ENCODE measurements at places on chromosomes 1 and 21.

DNA sequence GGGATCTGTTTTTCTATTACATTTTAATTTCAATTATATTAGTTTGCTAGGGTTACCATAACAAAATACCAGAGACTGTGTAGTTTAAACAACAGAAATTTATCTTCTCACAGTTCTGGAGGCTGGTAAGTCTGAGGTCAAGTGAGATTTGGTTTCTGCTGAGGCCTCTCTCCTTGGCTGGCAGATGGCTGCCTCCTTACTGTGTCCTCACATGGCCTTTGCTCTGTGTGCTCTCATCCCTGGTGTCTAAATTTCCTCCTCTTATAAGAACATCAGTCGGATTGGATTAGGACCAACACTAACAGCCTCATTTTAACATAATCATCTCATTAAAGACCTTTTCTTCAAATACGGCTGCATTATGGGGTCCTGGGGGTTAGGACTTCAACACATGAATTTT, 195.2 kb upstream of the CHODL start:
- no peak for DNase-seq

DNA sequence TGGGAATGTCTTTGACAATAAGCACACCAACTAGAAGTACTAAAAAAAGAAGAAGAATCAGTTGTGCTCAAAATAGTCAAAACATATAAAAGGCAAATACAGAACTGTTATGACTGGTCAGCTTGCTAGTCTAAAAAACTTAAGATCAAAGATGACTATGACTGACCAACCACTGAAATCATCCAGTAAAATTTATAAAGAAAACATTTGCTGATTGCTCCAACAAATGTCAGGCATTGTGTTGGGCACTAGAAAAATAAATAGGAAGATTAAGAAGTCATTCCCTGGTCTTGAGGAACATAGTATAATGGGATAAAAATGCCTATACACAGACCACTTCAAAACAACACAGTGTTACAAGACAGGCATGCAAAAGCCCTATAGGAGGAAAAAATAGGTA, 9.3 kb upstream of the ANGPTL3 start:
- no peak for DNase-seq

DNA sequence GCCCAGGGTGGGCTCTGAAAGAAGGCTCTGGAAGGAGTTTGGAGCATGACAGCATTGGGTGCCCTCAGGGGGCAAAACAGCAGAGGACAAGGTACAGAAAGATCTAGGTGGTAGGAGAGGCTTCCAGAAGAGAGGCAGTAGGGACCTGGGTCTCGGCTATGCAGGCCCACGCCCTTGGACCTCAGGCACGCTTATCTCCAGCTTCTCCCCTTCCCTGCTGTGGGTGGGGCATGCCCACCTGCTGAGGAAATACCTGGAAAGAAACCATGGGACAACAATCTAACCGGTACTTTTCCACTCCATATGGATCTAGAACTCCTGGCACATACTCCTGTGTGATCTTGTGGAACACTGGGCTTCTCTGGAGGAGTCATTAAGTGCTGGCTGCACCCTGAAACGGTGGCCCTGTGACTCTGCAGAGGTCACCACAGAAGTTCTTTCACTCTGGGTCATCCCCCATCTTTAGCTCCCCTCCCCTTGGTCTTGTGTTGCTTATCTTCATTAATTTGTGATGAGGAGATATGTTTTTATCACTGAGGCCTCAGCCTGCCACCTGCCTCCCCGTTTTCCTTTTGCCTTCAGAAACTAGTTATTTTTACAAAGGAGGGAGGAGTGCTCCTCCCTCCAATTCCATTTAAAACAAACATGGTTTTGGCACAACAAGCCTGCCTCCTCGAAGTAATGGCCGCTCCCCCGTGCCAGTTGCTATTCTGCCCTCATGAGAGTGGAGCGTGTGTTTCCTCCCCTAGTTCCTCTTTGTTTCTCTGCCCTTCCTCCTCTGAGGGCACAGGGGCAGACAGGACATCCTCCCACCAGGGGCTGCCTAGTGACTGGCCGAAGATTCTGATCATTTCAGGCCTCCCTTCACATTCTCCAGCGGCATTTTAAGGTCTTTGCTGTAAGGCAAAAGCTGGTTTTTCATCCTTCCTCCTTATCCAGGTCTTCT, 78.0 kb upstream of the ATP5PO start:
- DNase-seq: no peak

DNA sequence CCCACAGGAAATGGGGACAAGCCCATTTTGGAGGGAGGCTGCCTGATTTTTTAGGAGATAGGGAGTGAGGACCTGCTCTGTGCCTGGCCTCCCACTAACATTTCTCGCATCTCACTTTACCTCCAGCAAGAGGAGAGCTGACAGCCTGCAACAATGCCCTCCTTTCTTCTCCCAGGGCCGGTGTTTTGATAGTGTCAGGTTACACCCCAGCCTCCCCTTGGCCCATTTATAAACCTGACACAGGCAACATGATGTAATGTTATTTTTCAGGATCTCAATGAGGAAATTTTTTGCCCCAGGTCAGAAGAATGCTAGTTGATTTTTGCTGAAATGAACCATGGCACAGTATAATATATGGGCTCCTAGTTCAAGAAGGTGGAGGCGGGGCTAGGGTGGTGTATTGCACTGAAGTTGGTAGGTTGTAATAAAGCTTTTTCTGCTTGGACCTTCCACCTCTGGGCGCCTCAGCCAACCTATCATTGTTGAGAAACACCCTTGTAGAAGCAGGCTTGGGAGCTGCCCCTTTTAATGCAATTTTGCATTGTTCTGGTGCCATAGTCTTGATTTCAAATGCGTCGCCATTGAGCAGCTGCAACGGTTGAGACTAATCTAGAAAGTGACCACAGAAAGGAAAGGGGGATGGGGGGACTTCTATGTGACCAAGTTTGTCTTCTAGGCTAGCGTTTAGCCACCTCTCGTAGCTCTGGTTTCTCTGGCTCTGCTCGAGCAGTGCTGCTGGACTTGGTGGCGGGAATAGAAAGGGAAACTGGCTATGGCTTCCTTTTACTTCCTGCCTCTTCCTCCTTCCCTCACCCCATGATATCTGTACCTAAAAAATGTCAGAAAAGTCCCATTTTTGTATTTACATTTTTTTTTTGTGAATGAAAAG, 53.0 kb downstream of the PBX1 start:
- peak; percentile 35 for DNase-seq

- no peak for DNase-seq
Observed at GRCh38 chr1:83762416-83762815, 236.5 kb downstream of the TTLL7 start.

DNA sequence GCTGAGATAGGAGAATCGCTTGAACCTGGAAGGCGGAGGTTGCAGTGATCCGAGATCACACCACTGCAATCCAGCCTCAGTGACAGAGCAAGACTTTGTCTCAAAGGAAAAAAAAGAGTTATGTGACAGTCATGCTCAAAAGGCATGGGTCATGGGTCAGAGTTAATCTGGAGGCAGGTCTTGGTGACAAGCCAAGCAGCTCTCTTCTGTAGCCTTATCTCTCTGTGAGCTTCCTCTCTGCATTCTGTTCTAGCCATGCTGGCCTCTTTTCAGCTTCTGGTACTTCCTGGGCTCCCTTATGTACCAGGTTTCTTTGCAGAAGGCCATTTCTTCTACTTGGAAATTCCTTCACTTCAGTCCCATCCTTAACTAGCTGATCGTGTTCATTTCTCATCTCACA, 63.6 kb downstream of the NGF start:
- DNase-seq: no peak

GRCh38 chr1:202159534-202160371, 649 bp downstream of the PTPN7 start:
- DNase-seq: no peak

DNA sequence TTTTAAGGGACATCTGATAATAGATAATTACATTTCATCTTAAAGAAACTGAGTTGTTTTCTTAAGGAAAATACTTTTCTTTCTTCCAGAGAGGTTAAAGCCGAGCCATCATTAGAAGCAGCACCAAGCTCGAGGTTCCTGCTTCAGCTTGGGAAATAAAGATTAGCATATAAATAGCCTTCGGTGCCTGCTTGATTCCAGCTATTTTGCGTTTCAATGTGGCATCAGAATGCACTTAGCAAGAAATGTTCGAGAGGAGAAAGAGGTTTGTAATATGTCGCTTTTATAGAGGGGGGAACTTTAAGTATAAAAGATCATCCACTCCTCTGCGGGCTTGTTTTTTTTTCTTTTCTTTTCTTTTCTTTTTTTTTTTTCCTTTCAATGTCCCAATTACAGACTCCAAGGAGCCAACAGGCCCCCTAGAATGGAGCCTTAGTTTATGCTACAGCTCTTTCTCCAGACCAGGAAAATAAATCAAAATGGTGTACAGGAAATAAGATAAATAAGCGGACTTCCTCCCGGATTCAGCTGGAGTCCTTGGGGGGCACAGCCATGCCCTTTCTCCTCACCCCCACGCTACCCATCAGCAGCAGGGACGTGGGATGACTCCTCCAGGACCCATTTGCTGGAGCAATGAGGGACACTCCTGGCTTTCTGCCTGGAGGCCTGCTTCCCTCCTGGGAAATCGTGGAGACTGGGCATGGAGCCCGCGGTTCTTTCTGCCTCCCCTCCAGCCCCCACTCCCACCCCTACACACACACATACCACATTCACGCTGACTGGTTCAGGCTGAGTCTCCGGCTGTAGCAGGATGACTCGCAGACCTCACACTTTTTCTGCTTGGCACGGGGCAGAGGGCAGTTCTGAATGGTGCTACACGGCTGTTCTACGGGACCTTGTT, 131.6 kb downstream of the RRAGC start:
- DNase-seq: no peak

DNA sequence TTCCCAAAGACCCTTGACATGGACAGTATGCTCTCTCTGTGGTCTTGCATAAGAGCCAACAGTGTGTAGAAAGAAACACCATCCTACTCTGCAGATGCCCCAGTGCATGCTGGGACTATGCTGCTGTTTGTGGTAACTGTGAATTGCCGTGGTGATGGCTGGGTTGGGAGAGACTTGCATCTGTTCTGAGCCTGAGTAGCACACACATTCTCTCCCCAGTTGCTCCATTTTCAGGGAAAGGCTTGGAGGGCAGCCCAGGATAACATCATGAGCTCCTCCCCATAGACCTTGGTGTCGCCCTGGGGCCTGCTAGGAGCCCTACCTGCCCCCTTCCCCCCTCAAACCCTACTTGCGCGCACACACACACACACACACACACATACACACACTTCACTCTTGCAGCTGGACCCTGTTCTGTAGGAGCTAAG, 120.9 kb upstream of the IPO9 start:
- DNase-seq: no peak
